ENCODE measurements at places on chromosomes 16 and 17.

DNA sequence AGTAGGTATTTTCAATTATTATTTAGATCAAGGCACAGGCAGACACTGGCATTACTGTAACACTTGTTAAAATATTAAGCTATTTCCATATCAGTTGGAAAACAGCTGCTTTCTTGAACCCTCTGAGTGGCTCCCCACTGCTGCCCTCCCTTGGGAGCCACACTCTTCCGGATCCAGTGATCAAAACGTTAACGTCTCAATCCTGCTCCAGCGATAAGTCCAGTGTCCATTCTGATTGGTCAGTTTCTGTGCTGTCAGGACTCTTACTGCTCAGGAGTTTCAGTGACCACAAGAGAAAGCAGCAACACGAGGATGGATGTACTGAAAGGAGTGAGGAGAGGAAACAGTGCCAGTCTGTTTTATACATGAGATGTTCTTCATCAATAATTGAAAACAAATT, 13.8 kb upstream of the ZKSCAN2 start:
- DNase-seq: no peak

DNA sequence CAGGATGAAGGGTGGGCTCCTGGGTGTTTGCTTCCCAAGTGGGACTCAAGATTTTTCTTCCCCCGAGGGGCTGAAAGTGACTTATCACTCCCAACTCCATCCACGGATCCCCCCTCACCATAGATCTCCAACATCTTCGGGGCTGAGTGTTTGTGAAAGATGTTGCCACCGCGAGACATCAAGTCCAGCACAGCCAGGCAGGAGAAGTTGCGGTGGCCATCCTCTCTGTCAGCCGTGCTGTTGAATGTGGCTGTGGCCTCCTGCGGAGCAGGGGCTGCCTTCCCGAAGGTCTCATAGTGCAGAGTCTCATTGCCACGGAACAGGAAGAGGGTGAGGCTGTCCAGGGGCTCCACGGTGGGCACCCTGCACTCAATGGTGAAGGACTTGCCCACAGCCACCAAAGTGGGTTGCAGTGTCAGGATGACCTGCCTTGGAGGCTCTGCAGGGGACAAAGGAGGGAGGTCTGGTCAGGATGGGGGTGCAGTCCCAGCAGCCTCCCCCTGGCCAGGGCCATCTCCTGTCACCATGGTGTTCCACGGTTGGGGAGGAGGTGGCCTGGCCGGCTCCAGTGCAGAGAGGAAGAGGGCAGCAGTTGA, 5.5 kb downstream of the PRR29 start:
- no peak for DNase-seq

- DNase-seq: no peak
Observed at GRCh38 chr17:59097876-59098275, 8.8 kb downstream of the TRIM37 start.

GRCh38 chr17:3551189-3551588, 6.4 kb downstream of the TRPV3 start:
- DNase-seq: no peak

DNA sequence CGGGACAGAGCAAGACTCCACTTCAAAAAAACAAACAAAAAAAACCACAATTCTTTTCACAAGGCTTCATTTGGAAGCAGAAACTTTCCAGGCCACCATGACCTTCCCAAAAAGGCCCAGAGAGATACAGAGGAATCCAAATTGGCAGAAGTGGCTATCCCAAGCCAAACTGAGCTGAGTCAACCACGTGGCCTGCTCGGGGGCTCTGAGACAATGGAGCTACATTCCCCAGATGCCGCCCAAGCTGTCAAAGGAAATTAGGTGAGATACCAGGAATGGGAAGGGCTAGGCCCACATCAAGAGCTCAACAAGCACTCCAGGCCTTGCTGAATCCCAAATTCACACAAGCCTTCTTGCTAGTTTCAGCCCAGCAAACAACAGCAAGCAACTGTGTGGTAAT, 5.7 kb upstream of the EXOSC6 start:
- DNase-seq: peak; percentile 92

DNA sequence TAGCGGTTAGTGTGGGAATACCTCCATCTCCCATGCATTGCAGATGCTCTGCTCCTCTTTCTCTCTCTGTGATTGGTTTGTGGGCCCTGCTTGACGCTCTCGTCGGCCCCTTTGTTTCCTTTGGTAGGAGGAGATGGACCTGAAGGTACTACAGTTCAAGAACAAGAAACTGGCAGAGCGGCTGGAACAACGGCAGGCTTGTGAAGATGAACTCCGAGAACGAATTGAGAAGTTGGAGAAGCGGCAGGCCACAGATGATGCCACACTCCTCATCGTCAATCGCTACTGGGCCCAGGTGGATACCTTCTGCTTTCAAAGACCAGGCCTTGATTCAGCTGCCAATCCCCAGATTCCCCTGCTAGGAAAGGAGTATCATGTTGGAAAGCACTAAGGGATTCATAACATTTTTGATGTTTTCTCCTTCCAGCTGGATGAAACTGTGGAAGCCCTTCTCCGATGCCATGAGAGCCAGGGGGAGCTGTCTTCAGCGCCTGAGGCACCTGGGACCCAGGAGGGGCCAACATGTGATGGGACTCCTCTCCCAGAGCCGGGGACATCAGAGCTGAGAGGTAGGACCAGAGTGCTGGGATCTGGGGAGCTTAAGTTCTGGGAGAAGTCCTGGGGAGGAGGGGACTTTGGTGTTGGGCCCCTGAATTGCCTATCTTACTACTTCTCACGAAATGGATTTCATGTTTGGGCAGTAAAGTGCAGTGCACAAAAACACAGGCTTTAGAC, 1.0 kb downstream of the RNF40 start:
- DNase-seq: no peak

- DNase-seq: peak; percentile 31
Observed at GRCh38 chr17:7886227-7887037, 2.2 kb upstream of the CHD3 start.

DNA sequence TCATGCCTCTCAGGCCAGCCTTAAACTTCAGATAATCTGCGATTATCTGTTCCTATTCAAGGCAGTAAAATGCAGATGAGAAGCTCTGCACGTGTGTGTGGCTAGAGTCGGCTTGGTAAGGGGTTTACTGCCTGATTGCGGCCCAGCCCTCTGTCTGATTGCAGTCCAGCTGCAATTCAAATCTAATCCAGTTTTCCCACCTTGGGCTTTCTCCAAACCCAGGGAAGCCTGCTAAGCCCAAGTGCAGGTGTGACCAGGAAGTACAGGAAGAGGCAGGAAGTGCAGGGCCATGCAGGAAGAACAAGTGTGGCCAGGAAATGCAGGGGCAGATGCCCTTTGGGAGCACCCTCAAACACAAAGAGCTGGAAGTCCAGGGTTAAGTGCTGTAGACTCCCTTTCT, 314.9 kb downstream of the CEP112 start:
- DNase-seq: no peak

DNA sequence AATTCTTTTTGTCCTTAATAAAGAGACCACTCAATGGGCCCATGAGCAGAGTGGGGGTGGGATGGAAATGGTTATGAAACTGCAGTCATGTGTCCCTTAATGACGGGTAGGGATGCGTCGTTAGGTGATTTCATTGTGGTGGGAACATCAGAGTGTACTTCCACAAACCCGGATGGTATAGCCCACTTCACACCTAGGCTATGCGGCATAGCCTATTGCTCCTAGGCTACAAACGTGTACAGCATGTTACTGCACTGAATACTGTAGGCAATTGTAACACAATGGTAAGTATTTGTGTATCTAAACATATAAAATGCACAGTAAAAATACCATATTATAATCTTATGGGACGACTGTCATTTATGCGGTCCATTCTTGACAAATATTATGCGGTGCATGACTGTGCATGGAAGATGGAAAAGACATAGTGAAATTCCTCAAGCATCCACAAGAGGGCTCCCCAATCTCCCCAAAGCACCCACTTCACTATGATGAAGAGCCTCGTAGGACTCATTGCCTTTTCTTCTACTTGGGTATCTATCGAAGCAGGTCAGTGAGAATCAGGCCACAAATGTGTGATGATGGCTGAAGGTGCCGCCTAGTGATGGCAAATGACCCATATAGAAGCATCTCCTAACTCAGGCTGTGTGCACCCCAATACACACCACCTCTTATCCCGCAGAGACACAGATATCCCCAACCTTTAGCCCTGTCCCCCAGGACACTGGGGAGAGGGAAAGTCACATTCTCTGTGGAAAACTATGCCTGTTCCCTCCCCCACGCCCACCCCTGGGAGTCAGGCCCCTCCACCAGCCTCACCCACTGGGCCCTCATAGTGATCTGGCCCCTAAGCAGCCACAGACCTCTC, 43.5 kb downstream of the TBX21 start:
- peak; percentile 60 for DNase-seq

DNA sequence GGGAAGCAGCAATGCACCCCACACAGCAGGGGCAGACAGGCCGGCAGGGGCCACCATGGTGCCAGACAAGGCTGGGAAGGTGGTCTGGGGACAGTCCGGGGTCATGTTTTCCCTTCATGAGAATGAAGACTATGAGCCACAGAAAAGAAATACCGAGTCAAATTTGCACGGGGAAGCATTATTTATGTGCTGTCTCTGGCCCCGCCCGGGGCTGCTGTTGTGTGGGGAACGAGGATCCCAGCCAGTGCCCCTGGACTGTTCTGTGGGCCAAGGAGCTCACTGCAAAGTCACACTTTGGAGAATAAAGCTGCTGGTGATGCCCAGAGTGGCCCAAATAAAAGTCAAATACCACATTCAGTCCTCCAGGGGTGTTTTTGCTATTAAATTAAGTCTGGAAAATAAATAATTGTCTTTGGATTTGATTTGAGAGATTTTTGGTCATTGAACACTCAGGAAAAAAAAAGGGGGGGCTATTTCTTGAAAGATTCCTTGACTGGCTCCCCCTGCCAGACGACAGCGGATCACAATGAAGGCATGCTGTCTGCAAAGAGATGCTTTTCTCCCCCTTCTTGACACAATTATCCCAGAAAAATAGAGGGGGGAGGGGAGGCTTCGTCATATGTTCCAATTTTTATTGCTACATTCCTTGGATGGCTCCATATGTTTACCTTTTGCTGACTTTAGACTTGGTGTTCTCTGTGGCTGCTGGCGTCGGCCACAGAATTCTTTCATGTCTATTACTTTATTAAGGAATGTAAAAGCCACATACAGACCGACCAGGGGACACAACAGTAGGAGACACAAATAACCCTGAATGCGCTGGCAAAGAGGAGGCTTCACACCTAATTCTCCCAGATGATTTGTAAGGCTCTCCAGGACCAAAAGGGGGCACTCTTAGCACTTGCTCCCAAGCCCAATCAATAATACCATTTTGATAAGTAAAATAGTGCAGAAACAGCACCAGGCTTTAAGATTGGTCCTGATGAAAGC, 27.1 kb upstream of the ANKFN1 start:
- peak; percentile 80 for DNase-seq

DNA sequence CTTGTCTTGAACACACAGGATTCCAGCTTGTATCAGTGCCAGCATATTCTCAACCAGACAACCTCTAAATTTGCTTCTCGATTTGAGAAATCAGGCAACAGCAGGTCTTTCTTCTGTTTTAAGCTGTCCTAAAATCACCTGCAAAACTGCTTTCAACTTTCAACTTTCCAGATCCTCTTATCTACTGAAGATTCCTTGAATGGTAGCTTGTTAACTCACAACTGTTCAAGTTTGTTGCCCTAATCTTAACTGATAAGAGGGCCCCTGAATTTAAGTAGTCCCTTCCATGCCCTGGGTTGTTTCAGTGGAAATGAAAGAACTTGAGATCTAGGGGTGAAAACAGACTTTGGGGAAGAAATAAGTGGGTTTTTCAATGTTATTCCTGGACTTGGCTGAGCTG, 57.2 kb downstream of the CHD9 start:
- DNase-seq: peak; percentile 42

DNA sequence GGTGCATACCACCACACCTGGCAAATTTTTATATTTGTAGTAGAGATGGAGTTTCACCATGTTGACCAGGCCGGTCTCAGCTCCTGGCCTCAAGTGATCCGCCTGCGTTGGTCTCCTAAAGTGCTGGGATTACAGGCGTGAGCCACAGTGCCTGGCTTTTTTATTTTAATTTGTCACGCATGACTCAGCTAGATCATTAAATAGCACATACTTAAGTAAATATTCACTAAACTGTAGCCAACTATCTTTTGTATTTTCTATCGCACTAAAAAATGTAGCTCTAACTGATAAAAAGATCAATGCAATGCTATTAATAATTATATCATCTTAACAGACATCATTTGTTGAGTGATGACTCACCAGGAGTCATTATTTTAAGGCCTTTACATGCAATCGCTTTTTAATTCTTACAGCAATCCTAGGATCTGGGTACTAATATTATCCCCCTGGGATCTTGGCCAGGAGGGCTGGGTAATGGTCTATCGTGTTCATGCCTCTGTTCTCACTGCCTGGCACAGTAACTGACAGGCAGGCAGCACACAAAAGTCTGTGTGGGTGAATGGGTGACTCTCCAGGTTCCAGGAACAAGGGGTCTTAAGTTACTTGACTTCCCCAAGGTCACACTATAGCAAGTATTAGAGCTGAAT, 693.5 kb upstream of the EEF2KMT start:
- no peak for DNase-seq

DNA sequence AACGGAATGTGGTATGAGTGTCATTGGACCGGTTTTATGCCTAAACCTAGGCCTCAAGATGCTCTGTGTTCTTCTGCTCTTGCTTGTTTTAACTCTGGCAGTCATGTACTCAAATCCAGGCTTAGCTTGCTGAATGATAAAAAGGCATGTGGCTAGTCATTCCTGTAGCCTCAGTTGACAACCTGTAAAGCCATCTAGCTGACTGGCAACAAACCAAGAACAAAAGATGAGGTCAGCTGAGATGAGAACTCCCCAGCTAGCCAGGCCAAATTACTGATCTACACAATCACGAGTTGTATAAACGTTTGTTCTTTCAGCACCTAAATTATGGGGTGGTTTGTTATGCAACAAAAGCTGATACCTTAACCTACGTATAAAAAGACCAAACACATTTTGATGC, 1406.0 kb upstream of the CDH8 start:
- DNase-seq: no peak

DNA sequence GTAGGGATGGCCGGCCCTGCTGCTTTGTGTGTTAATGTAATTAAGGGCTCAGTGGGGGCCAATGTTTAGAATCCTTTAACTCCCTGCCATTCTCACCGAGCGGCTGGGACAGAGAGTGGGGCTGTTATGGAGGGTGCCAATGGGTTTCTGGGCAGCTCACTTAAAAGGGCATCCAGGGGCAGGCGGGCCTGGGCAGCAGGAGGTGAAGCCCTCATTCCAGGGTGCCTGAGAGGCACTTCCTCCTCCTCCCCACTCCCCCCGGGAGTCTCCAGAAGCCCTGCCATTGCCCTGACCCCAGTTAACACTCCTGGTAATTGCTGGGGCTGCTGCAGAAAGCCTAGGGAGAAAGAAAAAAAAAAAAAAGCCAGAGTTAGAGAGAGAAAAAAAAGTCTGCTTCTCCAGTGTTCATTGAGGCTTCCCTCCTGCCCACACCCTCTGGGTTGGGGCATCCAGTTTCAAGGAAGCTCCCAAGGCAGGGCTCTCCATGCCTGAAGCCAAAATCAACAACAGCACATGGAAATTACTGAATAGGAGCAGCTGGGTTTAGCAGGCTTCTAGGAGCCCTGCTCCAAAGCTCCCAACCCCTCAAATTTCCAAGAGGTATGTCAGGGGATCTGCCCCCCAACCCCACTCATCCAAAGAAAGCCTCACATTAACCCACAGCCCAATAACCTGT, 28.0 kb downstream of the CUEDC1 start:
- peak; percentile 84 for DNase-seq

GRCh38 chr17:49748791-49749190, 15.1 kb downstream of the FAM117A start:
- DNase-seq: no peak

Measured in fibroblast of the aortic adventitia (primary cell).